ENCODE measurements at places on chromosomes 7 and 10.

DNA sequence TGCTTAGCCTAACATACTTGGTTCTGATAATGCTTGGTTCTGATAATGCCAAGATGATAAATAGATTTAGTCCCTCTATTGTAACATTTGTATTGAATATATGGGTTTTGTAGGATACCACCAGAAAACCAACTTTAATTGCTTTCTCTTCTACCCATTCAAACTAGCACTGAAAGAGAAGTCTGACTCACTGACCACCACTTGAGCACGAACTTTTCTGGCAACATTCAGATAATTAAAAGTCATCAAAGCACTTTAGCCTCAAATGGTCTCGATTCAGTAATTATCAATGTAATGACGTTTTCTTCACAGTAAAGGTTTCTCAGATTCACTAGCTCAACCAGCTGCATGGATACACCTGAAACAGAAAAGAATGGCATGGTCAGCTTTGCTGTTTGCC is 63.0 kb downstream of the HDAC9 start:
- DNase-seq, result no peak

- DNase-seq, result no peak
These were observed 511.9 kb downstream of the SUGCT start for GRCh38 chr7:40646717-40647116.

GRCh38 chr7:36911788-36912187 is 187.5 kb upstream of the AOAH start:
- no peak for DNase-seq

- DNase-seq, result no peak
These were observed 291.2 kb downstream of the AUTS2 start for GRCh38 chr7:69889338-69889975.

DNA sequence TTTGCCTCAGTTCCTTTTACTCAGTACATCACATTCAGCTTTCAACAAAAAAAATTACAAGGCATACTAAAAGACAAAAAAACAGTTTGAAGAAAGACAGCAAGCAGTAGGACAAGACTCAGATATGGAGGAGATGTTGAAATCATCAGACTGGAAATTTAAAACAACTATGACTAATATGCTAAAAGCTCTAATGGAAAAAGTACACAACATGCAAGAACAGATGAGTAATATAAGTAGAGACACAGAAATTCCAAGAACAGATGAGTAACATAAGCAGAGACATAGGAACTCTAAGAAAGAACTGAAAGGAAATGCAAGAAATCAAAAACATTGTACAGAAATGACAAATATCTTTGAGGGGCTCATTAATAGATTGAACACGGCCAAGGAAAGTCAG is 402.6 kb downstream of the NEBL start:
- no peak for DNase-seq

DNA sequence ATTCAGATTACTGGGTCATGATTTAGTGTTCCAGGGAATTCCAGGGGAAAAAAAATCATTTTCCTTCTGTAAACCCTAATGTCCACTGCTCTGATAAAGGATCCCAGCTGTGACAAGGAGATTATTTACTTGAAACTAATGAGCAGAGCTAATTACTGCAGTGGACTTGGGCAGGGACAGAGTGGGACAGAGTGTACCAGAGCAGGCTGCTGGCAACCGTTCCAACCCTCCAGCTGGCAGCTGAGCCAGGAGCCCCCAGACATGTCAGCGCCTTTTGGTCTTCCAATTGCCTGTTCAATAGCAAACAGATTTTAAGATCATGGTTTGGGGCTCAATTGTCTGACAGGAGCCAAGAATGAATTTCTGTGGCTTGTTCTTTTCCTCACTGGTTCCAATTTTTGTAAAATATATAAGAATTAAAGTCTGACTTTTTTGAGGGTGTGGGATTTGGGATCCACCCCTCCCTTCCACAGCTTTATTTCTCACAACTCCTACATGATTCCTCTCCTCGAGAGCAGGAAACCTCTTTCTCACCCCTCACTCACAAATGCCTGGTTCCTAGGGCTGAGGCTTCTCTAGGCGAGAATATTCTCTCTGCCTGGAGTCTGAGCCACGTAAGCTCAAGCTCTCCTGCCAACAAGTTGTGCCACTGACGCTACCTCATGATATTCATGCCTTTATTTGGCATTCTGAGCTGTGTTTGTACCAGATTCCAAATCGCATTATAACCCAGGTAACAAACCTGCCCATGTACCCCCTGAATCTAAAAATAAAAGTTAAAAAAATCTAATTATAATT is 20.6 kb upstream of the FAM180A start:
- no peak for DNase-seq

GRCh38 chr7:114298011-114298410 is 116.6 kb upstream of the FOXP2 start:
- DNase-seq, result no peak

- DNase-seq, result no peak
These were observed 215.0 kb downstream of the PTPRN2 start for GRCh38 chr7:158372400-158373342.

GRCh38 chr10:26857991-26858706 is 2.6 kb downstream of the ABI1 start:
- DNase-seq, result no peak

DNA sequence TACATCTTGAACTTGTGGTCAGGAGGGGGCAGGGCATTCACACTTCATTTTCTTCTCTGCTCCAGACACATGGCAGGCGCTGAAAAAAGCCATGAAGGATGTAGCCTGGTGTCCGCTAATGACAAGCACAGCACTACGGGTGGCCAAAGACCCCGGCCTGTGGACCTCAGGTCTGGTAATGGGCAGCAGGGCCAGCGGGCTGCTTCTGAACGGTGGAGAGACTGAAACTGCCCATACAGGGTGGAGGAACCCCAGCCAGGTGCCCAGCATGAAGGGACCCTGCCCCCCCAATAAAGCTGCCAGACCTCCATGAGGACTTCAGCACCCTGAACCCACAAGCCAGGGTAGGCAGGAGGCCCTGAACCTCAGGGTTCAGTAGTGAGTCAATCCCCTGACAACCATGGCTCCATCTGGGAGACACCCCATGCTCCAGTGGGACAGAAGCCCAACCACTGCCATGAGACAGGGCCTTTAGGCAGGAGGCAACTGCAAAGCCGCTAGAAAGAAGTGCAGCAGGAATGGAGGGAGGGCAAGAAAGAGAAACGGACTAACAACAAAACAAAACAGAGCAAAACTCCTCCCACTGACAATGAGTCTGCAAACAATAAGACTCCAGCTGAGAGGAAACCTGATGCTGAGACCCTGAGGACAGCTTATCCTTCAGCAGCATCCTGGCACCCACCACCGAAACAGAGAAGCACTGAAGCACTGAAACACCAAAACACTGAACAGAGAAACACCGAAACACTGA is 140.2 kb upstream of the PPP2R2D start:
- no peak for DNase-seq

DNA sequence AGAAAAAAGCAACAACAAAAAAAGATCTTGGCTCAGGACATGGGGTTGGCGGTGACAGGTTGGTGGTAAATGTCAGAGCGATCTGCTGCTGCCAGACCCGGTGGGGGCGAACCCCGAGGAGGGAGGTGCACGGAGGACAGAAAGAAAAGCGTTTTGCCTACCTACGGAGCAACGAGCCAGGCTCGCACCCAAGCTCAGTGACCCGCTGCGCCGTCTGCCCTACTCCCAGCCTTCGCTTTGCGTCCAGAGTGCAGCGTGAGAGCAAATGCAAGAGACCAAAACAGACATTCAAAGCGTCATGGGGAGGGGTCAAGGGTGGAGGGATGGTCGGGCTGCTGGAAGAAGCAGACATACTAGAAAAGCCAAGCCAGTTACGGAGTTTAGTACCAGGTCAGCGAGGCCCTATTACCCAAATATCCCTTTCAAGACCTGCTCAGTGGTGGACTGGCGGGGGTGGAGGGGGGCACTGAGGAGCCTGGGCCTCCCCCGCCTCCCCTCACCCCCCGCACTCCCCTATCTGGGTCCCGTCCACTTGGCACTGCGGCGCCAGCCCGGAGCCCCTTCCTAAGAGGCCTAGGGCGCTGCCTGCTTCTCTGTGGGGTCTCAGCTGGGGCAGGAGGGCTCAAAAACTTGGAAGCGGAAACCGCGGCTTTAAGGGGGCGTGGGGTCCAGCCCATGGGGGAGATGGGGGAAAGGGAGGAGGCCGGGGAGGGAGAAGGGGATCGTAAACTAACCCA is 66.9 kb downstream of the SLC29A4 start:
- no peak for DNase-seq

DNA sequence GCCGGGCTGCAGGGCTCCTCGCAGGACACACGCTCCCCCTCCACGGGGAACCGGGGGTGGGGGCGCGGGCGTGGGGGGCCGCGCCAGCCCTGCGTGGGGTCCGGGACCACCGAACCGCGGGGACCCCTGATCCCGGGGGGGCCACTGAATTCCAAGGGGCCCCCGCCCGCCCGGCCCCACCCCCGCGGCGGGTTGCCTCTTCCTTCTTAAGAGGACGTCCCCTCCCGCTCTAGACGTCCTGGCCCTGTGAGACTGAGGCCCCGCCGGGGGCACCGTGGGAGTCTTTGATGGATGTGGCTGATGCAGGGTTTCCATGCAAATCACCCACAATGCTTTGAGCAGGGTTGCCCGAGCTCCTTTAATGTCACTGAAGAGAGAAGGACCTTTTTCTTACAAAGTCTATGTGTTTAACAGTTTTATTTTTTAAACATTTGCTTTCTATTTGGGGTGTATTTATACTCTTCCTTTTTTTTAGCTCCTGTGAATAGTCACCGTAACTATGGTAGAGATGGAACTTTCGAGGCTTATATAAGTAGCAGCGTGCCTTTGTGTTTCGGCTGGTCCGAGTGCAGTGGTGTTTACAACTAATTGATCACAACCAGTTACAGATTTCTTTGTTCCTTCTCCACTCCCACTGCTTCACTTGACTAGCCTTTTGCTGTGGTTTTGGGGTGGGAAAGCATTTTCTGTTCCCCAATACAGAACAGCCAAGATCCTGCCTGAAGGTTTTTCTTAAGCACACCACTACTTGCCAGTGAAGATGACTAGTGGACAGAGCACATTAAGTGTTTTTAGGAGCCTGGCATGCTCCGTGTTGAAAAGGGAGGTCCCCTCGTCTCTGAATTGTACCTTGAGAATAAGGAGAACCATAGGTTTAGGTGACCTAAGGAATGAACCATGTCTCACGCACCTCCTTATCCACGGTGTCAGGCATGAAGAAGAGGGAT is 44.8 kb downstream of the PDIA4 start:
- peak; percentile 85 for DNase-seq

DNA sequence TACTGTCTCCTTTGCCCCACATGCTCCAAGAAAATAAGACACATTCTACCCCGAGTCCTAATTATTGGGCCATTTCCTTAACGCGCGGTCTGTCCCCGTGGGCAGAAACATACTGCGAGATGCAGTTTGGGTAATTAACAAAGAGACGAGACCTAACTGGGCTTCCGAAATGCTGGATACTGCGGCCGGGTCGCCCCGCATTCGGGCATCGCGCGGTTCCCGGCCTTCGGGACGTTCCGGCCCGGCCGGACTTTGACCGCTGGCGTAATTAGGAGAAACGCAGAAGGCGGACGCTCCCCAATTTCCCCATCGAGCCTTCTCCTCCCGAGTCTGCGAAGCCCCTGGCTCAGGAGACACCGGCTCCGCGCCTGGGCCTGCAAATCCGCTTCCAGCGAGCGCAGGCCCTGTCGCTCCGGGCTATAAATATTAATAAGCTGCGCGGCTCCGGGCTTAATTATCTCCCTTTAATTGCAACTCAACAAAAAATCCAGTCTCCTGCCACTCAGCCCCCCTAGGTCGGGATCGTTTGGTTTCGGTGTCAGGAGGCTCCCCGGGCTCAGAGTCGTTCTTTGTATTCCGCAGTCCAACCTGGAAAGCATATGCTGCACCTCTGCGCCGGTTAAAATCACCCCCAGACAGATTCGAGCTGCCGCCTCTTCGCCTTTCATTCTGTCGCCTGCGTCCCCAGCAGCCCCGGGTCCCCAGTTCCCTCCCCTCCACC is 131.5 kb downstream of the SPAG6 start:
- no peak for DNase-seq

Data from T-helper 2 cell treated with Interferon-gamma antibody and Interleukin-4, amounts not matched to agents 5 μg/mL and 100 μg/mL, for 36 hours (primary cell).